NCI-H524 (cell line): ENCODE measurements at places on chromosomes 3 and 15.

GRCh38 chr15:31427411-31427810, 100.8 kb downstream of the KLF13 start:
- no peak for DNase-seq

- DNase-seq: no peak
Measured at GRCh38 chr3:7309641-7310102, 448.8 kb downstream of the GRM7 start.

- no peak for DNase-seq
Measured at GRCh38 chr3:37925157-37925556, 63.5 kb downstream of the CTDSPL start.

DNA sequence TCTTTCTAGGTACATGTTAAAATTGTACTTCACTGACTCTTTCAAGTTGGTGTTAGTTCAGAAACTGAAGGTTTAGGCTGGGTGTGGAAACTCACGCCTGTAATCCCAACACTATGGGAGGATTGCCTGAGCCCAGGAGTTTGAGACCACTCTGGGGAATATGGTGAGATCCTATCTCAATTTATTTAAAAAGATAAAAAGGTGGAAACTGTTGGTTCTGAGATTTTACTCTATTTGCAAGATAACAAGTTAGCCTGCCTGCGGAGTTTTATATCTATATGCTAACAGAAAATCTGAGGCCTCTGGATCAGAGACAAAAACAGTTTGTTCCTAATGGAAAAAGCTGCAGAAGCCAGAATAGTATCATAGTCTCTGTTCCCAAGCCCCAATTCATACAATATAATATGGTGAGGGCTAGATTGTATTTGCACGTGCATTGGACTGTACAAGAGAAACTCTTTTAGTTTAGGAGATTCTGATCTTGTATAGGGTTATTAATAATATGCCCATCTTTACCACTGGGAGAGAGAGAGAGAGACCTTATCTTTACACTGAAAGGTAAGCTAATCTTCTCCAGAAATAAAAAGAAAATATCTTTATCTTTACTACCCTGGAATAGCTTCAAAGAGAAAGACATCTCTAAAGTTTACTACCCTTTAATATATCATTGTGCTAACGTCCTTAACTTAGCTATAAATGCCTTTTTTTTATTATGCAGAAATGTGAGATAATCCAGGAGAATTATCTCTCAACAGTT, 1267.6 kb downstream of the OTOL1 start:
- no peak for DNase-seq

GRCh38 chr15:88745065-88745464, 58.2 kb upstream of the ACAN start:
- DNase-seq: no peak

GRCh38 chr15:43102187-43102586, 3.7 kb downstream of the UBR1 start:
- DNase-seq: no peak

GRCh38 chr3:27900316-27900715, 178.2 kb upstream of the EOMES start:
- no peak for DNase-seq

DNA sequence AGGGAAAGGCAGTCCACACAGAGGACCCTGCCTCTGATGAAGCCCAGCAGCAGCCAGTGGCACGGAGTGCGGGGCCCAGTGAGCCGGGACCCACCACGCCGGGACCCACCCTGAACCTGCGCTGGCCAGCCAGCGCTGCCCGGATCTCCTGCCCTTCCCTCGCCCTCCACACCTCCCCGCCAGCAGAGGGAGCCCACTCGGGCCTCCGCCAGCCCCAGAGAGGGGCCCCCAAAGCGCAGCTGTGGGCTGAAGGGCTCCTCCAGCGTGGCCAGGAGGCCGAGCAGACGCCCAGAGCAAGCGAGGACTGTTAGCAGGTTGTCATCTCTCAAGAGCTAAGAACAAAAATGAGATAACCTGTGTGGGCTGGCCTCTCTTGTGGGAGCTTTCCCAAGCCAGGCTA, 81.3 kb upstream of the ATP10A start:
- DNase-seq: no peak

DNA sequence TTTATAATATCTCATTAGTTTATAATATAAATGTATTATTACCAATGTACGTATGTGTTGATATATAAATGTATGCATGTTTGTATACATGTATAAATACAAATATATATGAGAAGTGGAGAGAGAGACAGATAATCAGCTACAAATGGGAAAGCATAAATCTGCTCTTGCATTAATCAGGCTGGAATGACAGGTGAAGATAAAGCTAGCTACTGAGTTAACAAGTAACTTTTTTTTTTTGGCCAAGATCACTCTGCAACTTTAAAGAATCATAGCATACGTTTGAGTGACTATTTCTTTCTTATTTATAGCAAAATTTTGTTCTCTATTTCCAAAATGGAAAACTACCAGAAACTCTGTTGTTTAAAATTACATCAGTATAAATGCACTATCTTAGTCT, 422.8 kb downstream of the SI start:
- no peak for DNase-seq

- DNase-seq: no peak
Measured at GRCh38 chr3:2352134-2352762, 253.6 kb downstream of the CNTN4 start.

GRCh38 chr3:184173374-184173722, 1.3 kb upstream of the AP2M1 start:
- DNase-seq: no peak

GRCh38 chr3:37832480-37832879, 29.2 kb upstream of the CTDSPL start:
- DNase-seq: no peak

GRCh38 chr3:171678971-171679492, 131.3 kb downstream of the PLD1 start:
- no peak for DNase-seq

GRCh38 chr3:113895964-113896363, 51.8 kb upstream of the ZDHHC23 start:
- DNase-seq: no peak

GRCh38 chr3:71006810-71007785, 576.4 kb downstream of the FOXP1 start:
- DNase-seq: peak; percentile 48

- DNase-seq: no peak
Measured at GRCh38 chr15:77209221-77209620, 138.3 kb upstream of the TSPAN3 start.

DNA sequence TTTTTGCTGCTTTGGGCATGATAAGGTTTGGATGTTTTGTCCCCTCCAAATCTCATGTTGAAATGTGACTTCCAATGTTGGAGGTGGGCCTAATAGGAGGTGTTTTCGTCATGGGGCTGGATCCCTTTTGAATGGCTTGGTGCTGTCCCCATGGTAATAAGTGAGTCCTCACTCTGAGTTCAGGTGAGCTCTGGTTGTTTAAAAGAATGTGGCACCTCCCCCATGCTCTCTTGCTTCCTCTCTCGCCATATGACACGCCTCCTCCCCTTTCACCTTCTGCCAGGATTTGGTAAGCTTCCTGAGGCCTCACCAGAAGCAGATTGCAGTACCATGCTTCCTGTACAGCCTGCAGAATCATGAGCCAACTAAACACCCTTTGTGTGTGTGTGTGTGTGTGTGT, 255.5 kb downstream of the EPHB1 start:
- no peak for DNase-seq

- DNase-seq: peak; percentile 42
Measured at GRCh38 chr3:100403362-100404249, 2.3 kb downstream of the LNP1 start.

GRCh38 chr3:63240381-63240902, 37.7 kb upstream of the SYNPR start:
- DNase-seq: no peak

- DNase-seq: peak; percentile 44
Measured at GRCh38 chr3:61541694-61542093, 19.7 kb upstream of the PTPRG start.

DNA sequence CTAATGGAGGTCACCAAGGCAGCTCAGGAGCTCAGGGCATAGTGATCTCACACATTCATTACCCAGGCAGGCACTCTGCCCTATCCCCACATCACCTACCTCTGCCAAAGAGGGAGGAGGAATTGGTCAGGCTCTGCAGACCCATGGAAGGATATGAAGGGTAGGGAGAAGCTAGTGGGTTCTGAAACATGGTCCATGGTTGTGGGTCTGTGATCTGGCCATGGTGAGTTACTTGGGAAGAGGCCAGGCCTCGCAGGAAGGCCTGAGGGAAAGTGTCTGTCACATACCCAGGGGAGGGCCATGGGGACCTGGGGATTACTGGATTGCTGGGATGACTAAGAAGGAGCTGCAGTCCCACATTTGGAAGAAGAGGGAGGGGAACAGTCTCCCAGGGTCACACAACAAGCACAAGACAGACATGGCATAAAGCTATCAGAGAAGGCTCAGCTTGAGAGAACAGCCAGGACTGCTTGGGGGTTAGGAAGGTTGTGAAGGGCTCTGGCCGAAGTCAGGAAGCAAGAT, 1.4 kb upstream of the PRSS50 start:
- no peak for DNase-seq

DNA sequence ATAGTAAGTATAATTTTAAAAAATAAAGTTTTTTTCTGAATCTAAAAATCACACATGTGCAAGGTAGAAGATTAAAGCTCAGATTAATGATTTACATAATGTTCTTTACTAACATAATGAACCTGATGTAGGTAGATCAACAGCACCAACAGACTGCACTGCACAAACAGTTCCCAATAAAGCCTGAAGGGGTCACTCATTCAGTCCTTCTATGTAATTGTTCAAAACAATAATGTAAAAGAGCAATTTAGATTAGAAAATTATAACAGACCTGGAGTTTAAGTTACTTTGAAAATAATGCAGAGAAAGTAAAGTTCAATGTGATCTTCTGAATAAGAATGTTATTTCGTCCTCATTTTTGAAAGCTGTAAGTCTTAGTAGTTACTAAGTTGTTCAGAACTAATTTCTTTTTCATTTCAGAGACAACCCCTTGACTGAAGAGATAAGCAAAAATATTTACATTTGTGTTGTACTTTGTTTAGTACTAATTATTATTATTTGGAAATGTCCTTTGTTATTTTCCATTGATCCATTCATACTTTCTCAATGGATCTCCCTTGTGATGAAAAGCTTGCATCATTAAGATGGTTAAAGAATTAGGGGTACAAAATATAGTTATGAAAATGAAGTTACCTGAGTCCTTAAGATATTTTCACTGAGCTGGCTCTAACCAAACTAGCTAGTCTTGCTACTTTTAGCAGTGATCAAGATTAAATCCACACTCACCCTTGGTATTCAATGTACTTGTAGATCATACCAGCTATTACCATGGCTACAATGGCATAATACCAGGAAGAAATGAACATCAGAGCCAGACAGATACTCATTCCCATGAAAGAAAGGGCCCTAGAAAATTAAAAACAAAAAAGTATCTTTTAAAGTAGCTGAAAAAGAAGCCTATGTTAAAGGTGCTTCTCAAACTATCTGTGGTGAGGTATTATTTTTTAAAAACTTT, 16.8 kb downstream of the EMC4 start:
- peak; percentile 48 for DNase-seq

DNA sequence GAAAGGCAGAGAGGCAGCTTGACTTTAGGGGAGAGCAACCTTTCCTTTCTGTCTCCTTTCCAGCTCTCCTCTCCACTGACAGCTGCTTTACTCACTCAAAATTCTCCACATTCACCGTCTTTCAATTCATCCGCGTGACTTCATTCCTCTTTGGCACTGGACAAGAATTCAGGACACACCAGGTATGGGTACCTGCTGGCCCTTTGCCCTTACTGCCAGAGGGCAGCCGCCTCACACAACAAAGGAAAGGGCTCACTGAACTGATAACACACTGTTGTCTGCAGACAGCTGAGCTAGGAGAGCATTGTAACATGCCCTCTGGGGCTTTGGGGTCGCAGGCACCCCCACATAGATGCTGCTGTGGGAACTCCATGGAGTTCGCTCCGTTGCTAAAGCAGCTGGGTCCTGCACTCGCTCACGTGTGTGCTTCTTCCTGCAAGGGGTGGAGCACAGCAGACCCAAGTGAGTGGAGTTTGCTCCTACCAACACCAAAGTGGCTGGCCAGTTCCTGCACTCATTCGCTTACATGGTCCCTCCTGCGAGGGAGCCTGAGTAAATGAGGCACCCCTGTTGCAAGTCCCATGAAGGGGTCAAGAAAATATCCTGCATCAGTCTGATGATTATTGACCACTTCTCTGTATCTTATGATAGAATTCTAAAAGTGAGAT, 79.0 kb upstream of the SGO1 start:
- no peak for DNase-seq

DNA sequence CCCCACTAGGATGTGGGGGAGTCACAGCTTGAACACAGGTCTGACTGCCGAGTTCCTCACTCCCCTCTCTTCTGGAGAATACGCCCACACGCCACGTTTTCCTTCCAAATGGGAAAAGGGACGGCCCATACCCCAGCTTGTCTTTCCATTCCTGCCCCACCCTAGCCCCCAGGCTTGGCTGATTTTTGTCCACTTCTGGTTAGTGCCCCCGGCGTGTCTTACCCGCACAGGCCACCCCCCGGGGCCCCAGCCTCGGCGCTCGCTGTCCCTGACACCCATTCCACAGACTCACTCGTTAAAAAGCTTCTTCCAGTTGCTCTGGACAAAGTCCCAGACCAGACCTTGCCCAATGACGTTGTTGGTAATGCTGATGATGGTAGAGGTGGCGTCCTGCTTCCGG, 14.5 kb downstream of the MESP2 start:
- no peak for DNase-seq

GRCh38 chr3:66532160-66532587, 31.4 kb upstream of the LRIG1 start:
- DNase-seq: no peak

DNA sequence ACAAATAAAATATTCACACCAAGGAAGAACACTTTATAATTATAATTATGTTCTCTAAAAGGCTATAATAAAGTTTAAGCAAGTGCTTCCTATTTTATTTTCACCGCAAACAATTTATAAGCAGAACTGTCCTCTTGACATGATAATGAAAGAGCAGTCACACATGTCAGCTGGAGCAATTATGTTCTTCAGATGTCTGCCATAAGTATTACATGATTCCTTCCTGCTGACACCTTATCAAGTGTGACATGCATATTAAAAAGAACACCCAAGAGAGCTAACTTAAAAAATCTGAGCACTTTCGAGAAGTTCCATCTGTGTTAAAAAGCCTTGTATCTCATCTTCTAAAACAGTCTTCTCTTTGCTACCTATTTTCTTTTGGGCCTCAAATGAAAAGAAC, 249.5 kb downstream of the SQOR start:
- DNase-seq: peak; percentile 5

GRCh38 chr15:77617476-77618230, 15.1 kb downstream of the LINGO1 start:
- no peak for DNase-seq

DNA sequence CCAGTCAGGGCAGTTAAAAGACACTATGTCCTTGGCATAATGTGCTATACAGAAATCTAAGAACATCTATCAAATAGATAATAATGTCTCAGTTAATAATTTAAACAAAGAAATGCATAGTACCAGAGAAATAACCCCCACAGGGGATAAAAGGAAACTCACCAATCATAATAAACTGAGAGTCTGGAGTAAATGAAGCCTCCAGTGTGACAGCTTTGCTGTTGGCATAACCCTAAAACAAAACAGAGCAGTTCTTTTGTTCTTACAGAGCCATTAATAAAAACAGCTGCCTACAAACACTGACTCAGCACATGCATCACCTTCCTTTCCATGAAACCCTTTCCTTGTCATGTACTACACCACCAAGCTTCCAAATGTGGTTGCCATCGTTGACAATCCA, 13.5 kb downstream of the PPM1M start:
- no peak for DNase-seq
